ENCODE measurements at places on chromosomes 5 and 9. TPM values are rescaled to one million over a fixed set of nuclear protein-coding genes. Genes with fewer than 3 reads are reported as not detected.

MARCHF6 gene
- 61.9 TPM for total RNA-seq

BTNL8 gene
- total RNA-seq: not detected

FAM221B gene
- not detected for total RNA-seq

NRG2 gene
- 0.77 TPM for total RNA-seq

SKP1 gene
- total RNA-seq: 284 TPM

ROPN1L gene
- total RNA-seq: 0.37 TPM

N4BP3 gene
- total RNA-seq: 1.1 TPM

ECSCR gene
- 0.55 TPM for total RNA-seq

DMGDH gene
- 3.6 TPM for total RNA-seq

WNT8A gene
- not detected for total RNA-seq

SMU1 gene
- total RNA-seq: 35.0 TPM

GNA14 gene
- under 0.01 TPM for total RNA-seq

INSYN2B gene
- 11.2 TPM for total RNA-seq

IFNA13 gene
- not detected for total RNA-seq

TEX48 gene
- not detected for total RNA-seq

SLC22A4 gene
- total RNA-seq: 1.1 TPM

GPR151 gene
- not detected for total RNA-seq

LCN9 gene
- not detected for total RNA-seq

GDA gene
- 0.11 TPM for total RNA-seq

TAF11L5 gene
- total RNA-seq: not detected

RABGAP1 gene
- total RNA-seq: 50.5 TPM

ACTBL2 gene
- total RNA-seq: 0.11 TPM

OSMR gene
- 59.1 TPM for total RNA-seq

FOXI1 gene
- total RNA-seq: not detected

SLC12A7 gene
- 17.6 TPM for total RNA-seq

PCDHGB3 gene
- 4.2 TPM for total RNA-seq

C9orf152 gene
- total RNA-seq: under 0.01 TPM

ZNF462 gene
- 14.7 TPM for total RNA-seq

OBP2B gene
- total RNA-seq: not detected

DRD1 gene
- total RNA-seq: not detected

ATOX1 gene
- total RNA-seq: 54.6 TPM

RFESD gene
- 4.0 TPM for total RNA-seq

IL13 gene
- not detected for total RNA-seq

UGT3A1 gene
- total RNA-seq: not detected

SPINK7 gene
- total RNA-seq: not detected

ORM1 gene
- total RNA-seq: not detected

EDIL3 gene
- 4.8 TPM for total RNA-seq

LRRC19 gene
- total RNA-seq: not detected

IL9 gene
- not detected for total RNA-seq

NMUR2 gene
- not detected for total RNA-seq

PCDHA5 gene
- total RNA-seq: 0.11 TPM

GAS1 gene
- 40.2 TPM for total RNA-seq

FBP1 gene
- not detected for total RNA-seq

SIT1 gene
- total RNA-seq: not detected

SLC28A3 gene
- total RNA-seq: 0.44 TPM

C1QTNF3 gene
- total RNA-seq: 1.4 TPM

CCDC192 gene
- not detected for total RNA-seq

TBC1D2 gene
- total RNA-seq: 34.3 TPM

TUBB4B gene
- total RNA-seq: 473 TPM

PCDHB12 gene
- total RNA-seq: under 0.01 TPM

Data from uterine smooth muscle cell (primary cell).